ENCODE measurements at places on chromosomes 6 and 20.
A peak's percentile ranks its signal among the peaks of the same experiment; 100 is the strongest.

GRCh38 chr6:36130667-36131510 lies 576 bp downstream of the MAPK13 start:
- peak; percentile 68 for DNase-seq

GRCh38 chr20:53412577-53413185 lies 181.0 kb downstream of the ZNF217 start:
- no peak for DNase-seq

- no peak for DNase-seq
Measured at GRCh38 chr6:167467793-167468431, 143.0 kb downstream of the TTLL2 start.

DNA sequence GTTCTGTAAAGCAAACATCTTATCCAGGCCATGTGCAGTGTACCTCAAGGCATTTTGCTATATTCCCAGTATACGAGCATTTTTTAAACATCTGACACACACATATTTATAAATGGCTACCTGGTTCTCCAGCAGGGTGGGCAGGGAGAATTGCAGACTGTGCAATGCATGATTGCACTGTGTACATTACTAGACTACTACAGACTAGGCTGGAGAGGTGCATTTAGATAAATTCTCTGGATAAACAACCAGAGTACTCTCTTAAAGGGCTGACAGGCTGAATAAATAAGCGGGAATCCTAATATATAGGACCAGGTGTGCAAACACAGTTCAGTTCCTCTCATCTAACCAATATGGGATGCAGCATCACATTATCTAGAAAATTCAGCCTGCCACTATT lies 428.3 kb upstream of the ARID1B start:
- DNase-seq = no peak

DNA sequence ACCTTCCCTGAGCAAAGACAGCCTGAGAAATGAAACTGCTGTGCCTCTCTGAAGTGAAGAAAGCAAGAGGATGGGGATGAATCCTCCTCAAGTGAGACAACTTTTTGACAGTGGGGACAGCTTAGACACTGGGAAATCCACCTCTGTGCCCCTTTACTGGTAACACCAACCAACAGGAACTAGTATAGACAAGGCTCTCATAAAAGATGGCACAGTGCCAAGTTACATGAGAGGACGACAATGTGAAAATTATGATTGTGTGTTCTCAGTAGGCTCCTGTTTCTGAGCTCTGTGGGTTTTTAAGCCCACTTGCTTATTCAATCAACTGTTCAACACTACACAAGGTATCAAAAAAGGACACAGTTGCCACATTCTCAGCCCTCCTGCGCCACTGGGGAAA lies 41.6 kb upstream of the LYRM2 start:
- DNase-seq = no peak

- no peak for DNase-seq
Measured at GRCh38 chr6:16659466-16660156, 101.6 kb downstream of the ATXN1 start.

DNA sequence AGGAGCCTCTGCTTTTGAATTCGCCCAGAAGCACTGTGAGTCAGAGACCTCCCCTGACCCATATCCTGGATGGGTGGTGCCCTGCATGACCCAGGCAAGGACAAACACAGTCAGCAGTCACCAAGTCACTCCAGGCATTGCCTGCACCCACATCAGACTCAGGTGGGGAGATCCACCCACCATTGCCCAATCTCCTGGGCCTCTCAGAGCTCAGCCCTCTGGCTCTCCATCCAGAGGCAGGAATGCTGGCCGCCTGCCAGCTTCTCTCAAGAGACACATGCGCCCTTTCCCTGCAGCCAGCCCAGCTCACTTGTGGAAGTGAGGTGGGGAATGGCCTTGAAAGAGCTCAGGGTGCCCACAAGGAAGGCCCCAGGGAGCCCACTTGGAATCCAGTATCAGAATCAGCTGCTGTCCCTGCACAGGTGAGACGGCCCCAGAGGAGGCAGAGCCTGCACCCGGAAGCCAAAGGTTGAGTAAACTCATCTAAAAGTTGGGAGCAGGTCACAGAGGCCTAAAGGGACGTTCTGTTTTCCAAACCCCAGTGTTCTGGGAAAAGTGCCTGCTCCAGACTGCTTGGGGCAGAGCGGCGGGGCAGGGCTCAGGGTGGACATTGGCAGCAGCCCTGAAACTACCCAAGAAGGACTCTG lies 129.8 kb downstream of the PREX1 start:
- DNase-seq = no peak

DNA sequence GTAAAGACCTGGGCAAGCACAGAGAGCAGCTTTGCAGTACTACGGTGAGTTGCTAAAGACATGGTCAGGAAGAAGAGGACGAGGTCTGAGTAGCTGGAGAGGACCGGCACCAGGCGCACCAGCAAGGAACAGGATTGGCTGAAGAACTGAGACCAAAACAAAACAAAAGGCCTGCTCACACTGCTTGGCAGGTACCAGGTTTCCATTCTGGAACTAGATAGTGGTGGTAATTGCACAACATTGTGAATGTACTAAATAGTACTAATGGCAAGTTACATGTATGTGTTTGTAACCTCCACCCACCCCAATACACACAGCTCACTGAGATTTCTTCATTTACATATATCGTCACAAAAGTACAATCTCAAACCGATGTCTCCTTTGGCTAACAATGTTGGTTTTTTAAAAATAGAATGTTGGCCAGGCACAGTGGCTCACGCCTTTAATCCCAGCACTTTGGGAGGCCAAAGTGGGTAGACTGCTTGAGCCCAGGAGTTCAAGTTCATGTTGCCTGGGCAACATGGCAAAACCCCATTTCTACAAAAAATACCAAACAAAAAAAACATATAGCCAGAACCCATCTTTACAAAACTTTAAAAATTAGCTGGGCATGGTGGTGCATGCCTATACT lies 32.5 kb upstream of the LYRM2 start:
- no peak for DNase-seq

- DNase-seq = no peak
Measured at GRCh38 chr6:137923866-137924653, 57.0 kb downstream of the TNFAIP3 start.

DNA sequence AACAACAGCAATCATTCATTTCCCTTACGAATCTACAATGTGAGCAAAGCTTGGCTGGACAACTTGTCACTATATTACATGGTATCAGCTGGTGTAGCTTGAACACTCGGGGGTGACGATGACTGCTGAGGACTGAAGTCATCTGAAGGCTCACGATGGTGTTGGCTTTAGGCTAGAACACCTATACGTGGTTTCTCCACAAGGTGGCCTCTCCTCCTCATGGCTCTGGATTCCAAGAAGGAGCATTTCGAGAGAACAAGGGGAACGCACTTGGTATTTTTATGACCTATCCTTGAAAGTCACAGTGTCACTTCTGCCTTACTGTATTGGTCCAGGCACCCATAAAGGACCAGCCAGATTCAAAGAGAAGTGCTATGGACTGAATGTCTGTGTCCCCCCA lies 37.5 kb upstream of the ADGRF1 start:
- no peak for DNase-seq

DNA sequence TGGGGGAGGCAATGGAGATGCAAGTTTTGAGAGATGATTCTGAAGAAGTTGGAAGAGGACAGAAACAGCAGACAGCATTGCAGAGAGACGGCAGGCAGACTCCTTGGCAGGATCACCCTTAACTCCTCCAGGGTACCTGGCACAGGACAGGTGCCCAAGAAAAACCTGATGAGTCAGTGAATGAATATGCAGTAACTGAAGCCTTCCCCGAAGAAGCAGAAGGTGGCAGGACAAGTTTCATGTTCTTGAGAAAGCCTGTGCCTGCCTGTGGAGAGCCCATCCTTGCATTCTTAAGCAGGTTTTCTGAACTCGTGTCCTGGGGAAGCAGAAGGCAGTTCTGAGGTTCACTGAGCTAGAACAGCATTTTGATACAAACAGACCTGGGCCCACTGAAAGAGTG lies 79.6 kb upstream of the SASH1 start:
- DNase-seq = no peak

DNA sequence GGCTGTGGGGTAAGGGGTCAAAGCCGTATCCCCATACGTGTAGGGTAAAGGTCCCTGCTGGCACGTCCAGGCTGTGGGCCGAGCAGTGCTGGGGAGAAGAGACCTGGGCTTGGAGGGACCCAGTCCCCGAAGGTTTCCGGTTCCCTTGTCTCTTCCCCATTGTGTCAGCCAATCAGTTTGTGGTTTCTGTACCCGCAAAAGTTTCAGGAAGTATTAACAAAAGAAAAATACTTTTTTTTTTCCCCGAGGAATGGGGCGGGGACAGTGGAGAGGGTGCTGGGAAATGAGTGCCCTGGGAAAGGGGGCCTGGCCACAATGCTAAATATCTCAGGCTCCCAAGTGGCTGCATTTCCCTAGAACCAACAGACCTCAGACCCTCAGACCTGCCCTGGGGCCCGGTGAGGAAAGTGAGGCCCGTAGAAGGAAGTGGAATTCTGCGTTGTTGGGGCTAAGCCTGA lies 15.2 kb upstream of the AMD1 start:
- DNase-seq = no peak

GRCh38 chr6:25788305-25788922 lies 33.9 kb downstream of the SLC17A4 start:
- peak; percentile 2 for DNase-seq

- DNase-seq = no peak
Measured at GRCh38 chr6:144266091-144266649, 19.0 kb upstream of the UTRN start.

GRCh38 chr6:2061880-2062279 lies 183.5 kb downstream of the GMDS start:
- DNase-seq = no peak

DNA sequence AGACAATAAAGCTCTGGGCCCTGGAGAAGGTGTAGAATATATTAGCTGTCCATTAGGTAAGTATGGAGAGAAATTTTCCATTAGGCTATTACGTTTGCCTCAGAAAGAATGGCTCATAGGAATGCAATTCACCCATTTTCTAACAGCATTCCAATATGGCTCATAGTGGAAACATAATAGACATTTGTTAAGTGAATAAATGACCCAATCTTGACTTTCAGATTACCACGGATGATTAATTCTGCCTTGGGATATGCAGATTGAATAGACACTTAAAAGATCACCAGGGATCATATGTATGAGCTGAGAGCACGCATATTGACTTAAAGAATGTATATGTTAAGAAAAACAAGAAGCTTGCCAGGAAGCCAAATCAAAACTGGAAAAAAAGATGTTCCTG lies 209.1 kb upstream of the CDYL start:
- no peak for DNase-seq

GRCh38 chr6:128739112-128739511 lies 143.8 kb upstream of the LAMA2 start:
- no peak for DNase-seq

DNA sequence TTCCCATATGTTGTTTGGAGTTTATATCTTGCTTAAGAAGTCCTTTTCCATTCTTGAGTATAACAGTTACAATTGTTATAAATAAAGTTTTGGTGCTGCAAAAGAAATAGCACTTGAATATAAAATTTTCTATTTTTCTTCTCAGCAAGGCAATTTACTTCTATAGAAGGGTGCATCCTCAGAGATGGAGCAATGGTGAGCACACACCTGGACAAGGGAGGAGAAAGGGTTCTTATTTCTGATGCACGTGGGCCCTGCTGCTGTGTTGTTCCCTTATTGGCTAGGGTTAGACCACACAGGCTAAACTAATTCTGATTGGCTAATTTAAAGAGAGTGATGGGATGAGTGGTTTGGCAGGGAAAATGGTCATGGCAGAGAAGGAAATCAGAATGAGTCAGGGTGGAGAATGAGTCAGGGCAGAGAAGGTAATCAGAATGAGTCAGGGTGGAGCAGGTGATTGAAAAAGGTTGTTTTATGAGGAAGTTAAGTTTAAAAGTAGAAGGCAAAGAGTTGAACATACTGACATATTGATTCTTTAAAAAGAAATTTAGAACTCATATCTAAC lies 38.0 kb downstream of the CST8 start:
- DNase-seq = no peak

- DNase-seq = no peak
Measured at GRCh38 chr6:138491017-138491416, 8.3 kb downstream of the NHSL1 start.

DNA sequence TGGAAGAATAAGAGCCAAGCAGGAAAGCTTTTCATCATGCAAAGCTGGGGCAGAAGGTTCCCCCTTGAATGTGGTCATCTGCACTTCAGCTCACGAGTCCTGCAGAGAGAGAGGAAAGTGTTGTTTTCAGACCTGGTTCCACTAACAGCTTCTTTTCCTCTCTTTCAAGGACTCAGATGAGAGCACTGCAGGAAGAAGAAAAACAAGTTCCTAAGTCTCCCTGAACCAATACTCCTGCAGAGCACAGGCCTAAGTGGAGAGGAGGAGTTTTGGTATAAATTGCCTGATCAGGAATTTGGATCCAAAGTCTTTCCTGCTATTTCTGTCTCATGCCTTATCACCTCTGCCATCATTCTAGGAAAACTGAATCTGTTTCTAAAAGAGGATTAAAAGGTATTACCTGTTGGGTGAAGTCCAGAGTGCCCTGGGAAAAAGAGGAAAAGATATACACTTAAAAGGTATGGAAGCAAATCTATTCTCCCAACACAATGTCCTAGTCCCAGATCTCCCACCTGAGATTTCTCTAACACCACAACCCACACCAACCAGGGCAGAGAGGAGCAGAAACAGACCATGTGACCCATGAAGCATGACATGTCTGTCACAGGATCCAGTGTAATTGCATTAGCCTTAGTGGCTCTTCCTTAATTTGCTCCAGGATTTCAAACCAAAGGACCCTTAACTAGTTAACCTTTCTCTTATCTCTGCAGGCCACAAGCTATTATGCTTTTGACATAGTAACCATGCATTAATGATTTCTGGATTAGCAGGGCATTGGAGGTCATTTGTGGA lies 12.2 kb downstream of the HLA-DRB5 start:
- DNase-seq = no peak

- no peak for DNase-seq
Measured at GRCh38 chr6:170311696-170312095, 5.1 kb downstream of the FAM120B start.

- DNase-seq = no peak
Measured at GRCh38 chr6:28553986-28554881, 28.6 kb downstream of the GPX5 start.

Measured in stimulated activated CD8-positive, alpha-beta memory T cell treated with anti-CD3 and anti-CD28 coated beads, Interleukin-7, amount 100 ng/mL, for 4 hours (primary cell).